ENCODE measurements at places on chromosomes 5 and 9.

- no peak for DNase-seq
Observed at GRCh38 chr5:65292196-65292595, 189.5 kb downstream of the ADAMTS6 start.

GRCh38 chr5:4659851-4660250 lies 480.3 kb upstream of the ADAMTS16 start:
- DNase-seq: no peak

- no peak for DNase-seq
Observed at GRCh38 chr5:125190232-125191087, 444.0 kb upstream of the ZNF608 start.

GRCh38 chr9:121545875-121546423 lies 46.3 kb upstream of the GGTA1 start:
- peak; percentile 49 for DNase-seq

GRCh38 chr9:8825585-8826147 lies 1026.1 kb upstream of the DMAC1 start:
- no peak for DNase-seq

- no peak for DNase-seq
Observed at GRCh38 chr9:137411645-137412380, 11.1 kb downstream of the EXD3 start.

DNA sequence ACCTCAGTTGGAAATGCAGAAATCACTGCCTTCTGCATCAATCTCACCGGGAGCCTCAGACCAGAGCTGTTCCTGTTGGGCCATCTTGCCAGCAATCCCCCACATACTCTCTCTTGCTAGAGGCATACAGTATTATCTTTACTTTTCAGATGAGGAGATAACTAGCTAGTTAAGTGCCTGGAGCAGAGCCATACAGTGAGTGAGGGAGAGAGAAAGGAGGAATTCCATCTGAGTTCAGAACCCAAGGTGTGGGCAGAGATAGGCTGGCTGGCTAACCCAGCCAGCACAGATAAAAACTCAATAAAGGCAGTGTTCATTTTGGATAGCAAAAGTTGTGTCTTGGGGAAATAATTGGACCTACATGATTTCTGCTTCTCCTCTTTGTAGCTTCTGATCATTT lies 268.0 kb upstream of the KIF2A start:
- no peak for DNase-seq

DNA sequence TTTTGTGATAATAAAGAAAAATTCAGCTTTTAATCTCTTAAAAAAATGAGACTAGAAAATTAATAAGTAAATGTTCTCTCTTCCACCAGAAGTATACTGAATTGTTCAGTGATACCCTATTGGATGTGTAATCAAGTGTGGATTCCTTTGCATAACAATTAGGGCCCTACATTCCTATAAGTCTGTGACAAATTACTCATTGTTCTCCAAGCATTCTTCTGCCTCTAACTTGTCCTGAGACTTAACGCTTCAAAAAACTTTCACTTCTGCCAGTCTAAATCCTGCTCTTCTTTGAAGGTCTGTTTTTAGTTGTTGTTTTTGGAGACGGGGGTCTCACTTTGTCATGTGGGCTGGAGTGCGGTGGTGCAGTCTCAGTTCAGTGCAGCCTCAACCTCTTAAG lies 9.2 kb upstream of the DDX46 start:
- DNase-seq: no peak

- DNase-seq: no peak
Observed at GRCh38 chr5:101783241-101784013, 512.7 kb downstream of the SLCO4C1 start.

- no peak for DNase-seq
Observed at GRCh38 chr5:16245249-16245648, 65.7 kb upstream of the MARCHF11 start.

GRCh38 chr5:137114529-137114928 lies 384.6 kb downstream of the SPOCK1 start:
- DNase-seq: no peak

GRCh38 chr5:169670769-169671525 lies 33.9 kb downstream of the DOCK2 start:
- no peak for DNase-seq

- DNase-seq: no peak
Observed at GRCh38 chr5:28850320-28850921, 1812.0 kb upstream of the CDH9 start.

GRCh38 chr9:76626141-76626540 lies 138.1 kb upstream of the PCA3 start:
- no peak for DNase-seq

DNA sequence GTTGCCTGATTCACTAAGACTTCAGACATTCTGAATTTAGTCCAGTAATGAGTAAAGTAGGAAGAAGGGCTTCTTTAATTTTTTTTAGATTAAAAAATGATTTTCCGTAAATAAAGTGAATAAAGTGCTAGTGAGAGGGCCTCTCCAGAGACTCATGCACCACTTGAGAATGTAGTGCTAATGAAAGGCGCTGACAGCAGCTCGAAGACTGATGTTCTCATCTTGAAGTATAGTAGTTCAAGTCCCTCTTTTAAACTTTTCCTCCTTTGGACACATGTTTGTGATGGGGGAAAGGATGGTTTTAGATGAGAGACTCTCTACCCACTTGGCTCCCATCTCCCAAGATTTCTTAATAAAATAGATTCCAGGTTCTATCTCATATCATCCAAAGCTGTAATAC lies 48.5 kb downstream of the G3BP1 start:
- DNase-seq: no peak

DNA sequence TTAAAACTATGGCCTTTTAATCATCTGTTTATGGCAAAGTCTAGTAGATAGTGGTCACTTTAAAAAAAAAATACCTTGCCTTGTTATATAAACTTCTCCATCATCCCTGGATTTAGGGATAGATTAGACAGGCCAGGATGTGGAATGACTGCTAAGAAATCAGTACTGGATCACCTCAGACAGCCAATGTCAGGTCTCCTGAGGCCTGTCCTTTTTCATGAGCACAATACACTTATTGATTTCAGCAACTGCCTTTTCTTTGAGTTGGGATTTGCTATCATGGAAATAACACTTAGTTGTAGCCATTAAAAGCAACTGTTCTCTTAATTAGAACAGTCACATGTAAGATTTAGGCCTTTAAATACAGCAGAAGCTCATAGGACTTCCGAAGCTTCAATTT lies 77.9 kb downstream of the NLN start:
- DNase-seq: no peak

DNA sequence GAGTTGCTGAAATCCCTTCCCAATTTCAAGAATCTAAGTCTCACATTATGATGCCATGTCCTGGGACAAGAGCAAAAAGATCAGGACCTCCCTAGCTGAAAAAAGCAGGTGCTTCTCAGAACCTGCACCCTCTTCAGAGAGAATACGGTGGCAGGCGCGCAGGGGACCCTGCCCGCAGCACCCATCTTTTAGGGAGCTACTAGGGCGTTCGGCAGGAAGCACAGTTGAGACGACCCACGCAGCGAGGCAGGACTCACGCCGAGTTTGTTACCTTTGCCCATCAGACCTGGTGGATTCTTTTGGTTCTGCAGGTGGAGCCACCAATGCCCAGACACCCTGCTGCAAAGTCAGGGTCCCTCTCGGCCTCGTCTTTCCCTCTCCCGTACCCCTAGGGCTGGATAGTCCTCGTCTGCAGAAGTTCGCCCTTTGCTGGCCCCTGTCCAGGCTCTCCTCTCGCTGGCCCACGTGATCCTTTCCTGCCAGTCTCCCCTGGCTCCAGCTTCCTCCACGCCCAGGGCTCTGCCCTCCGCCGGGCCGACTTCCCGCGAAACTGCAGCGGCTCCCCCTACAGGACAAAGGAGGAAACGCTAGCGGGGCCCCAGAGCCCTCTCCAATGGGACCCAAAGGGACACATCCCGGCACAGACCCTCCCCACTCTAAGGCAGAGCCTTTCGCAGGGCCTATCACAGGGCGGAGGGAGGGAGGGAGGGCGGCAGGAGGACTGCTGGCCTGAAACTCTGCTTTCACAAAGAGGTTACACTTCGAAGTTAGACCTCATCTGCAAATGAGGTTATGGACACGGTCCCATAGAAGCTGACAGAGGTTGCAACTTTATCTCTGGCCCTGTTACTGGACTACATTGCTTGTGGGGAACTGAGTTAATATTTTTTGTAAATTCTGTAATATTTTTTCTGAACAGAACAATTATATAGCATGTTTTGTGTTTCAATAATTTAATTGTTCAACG lies 28.8 kb downstream of the TMEM174 start:
- peak; percentile 44 for DNase-seq

GRCh38 chr9:68455451-68455850 lies 85.2 kb downstream of the TMEM252 start:
- DNase-seq: no peak

DNA sequence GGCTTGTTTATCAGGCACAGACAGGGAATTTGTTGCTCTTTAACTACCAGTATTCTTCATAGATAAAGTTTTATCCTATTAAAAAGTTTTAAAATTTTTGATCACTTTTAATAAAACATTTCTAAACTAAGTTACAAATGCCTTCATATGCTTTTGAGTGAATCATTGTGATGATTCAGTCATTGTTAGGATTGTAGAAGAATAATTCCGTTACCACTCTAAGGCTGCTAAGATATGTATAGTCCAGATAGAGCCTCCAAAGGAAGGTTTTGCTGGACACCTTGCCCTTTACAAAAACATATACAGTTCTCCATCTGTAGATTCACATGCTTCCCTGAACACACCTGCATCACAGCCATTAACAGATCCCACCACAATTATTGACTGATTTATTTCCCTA lies 233.7 kb downstream of the SPOCK1 start:
- no peak for DNase-seq

- DNase-seq: no peak
Observed at GRCh38 chr9:883011-883410, 41.5 kb downstream of the DMRT1 start.

GRCh38 chr5:56480078-56480704 lies 247.1 kb upstream of the ANKRD55 start:
- DNase-seq: no peak

DNA sequence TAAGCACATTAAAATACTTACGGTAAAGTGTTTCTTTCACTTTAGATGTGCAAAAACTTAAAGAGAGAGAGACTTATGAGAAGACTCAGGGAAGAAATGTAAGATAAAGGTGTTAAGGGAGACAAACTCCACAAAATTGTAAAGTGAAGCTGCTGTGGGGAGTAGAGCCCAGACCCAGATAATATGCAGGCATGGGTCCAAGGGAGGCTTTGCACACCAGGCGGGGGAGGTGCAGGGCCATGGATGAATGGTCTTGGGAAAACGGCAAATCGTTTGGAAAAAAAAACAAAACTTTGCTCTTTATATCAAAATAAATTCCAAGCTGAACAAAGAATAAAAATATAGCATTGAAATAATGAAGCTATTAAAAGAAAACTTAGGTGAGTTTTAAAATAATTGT lies 9.1 kb downstream of the SYK start:
- DNase-seq: no peak

- DNase-seq: no peak
Observed at GRCh38 chr5:33267801-33268200, 173.0 kb upstream of the TARS1 start.

- no peak for DNase-seq
Observed at GRCh38 chr5:132102101-132102701, 28.6 kb downstream of the CSF2 start.

- no peak for DNase-seq
Observed at GRCh38 chr9:4020038-4020754, 279.7 kb downstream of the GLIS3 start.

DNA sequence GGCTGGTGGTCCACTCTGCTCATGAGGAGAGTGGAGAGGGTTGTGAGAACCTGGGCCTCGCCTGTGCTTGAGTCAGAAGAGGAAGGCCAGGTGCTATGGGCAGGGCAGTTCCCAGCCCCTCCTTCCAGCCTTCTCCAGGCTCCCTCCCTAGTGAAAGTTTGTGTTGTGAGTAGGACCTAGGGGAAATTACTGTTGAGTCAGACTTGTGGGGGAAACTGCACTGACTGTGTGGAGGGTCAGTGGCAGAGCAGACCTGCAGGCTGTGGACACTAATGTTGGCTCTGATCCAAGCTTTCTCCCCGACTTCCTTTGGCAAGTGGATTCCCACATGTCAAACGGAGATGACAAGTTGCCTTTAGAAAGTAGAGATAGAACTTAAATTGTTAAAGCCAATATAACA lies 102.6 kb downstream of the ARHGAP26 start:
- DNase-seq: no peak

GRCh38 chr5:35227720-35228119 lies 2.6 kb downstream of the PRLR start:
- DNase-seq: no peak

DNA sequence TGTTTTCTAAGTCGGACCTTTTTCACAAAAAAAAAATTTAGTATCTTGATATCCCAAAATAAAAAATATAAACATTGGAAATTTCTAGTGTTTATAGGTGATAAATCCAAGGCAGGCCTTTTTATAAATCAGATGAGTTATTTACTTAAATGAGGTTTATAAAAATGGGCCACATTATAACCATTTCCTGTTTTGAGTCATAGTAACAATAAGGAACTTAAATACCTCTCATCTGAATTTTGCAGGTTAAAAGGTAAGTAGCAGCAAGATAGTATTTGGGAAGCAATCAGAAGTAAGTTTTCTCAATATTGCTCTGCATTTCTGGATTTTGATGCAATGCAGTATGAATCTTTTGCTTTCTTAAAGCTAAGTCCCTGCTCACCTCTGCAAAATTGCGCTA lies 3.9 kb downstream of the SPTAN1 start:
- DNase-seq: no peak

GRCh38 chr5:91174396-91174795 lies 208.7 kb downstream of the ARRDC3 start:
- DNase-seq: no peak

- no peak for DNase-seq
Observed at GRCh38 chr5:145586661-145587307, 248.4 kb downstream of the PRELID2 start.

GRCh38 chr5:178361657-178362445 lies 129.2 kb upstream of the PHYKPL start:
- no peak for DNase-seq

DNA sequence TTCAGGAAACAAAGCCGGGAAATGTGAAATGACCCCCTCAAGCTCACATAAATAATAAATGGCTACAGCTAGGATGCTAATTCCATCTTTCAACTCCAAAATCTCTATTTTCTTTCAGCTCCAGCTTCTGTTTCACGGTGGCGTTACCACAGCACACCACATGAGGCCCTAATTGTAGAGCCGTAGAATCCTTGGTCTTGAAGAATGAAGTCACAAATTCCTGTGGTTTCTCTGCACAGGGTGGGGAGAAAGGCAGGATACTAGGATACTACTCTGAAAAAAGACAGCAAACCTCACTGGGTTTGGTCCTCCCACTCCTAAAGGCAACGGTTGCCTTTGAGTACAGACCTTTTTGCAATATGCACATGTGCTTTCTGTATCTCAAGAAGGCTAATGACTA lies 13.9 kb upstream of the RARS1 start:
- no peak for DNase-seq

GRCh38 chr5:96146675-96147074 lies 185.0 kb upstream of the ELL2 start:
- no peak for DNase-seq

Data from activated CD4-positive, CD25-positive, alpha-beta regulatory T cell (primary cell).